Activated CD4-positive, CD25-positive, alpha-beta regulatory T cell (primary cell): ENCODE measurements at places on chromosomes 7 and 10.

DNA sequence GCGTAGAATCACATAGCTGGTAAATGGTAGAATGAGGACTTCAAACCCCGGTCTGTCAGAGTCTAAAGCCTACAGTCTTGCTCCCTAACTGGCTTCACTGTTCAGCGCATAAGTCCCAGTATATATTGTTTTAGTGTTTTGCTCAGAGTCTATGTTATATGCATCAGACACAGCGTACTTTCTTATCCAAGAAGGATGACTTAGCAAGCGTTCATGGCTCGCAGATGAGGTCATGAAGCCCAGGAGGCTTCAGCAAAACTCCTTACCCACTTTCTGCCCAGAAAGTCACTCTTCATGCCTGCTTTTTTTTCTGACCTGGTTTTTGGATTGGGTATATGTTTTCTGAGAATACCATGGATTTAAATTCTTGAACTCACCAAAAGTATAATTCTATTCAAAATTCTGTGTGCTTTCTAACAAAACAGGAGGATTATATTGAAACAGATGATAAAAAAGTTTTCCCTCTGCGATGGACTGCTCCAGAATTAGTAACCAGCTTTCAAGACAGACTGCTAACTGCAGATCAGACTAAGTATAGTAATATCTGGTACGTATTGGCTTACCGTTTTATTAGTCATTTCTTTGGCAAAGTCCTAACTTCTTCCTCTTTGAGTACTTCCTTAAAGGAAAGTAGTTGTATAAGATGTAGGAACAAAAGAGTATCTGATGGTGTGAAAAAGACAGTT, 24.6 kb upstream of the BHLHA15 start:
- no peak for DNase-seq

DNA sequence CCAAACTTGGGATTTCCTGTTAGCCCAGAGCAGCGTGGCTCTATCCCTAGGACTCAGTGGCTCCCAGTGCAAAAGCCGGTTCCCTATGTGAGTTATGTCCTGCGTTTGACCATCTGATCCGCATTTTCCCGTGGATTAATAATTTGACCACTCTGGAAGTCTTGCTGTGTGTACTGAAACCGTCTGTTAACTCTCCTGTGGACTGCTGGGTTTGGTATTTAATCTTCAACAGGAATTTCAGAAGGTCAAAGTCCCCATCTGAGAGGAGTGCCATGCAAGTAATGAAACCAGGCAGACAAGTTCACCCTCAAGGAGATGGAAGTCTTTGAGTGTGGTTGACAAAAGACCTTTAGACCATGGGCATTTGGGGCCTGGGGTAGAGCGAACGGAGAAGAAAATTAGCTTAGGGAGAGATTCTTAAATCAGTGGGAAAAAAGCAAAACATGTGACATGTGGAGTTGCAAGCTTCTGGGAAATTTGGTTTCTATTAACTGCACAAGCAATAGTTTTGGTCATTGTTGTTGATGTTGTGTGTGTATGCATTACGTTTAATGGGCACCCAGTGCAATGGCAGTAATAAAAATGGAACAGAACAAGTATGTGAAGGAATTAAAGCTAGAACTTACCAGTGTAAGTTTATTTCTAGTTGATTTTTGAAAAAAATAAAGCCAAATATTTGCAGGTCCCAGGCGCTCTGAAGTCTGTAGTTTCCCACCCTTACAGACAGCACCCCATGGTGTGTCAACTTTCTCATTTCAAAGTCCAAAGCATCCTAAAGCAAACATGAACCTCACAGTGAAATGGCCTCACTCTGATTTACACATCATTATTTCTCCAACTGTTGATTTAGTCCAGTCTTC, 38.2 kb downstream of the LYZL1 start:
- no peak for DNase-seq

GRCh38 chr7:42250411-42250810, 13.4 kb upstream of the GLI3 start:
- no peak for DNase-seq

GRCh38 chr7:93337052-93337451, 104.9 kb downstream of the VPS50 start:
- no peak for DNase-seq

- DNase-seq = no peak
These were observed 799 bp downstream of the INTS1 start for GRCh38 chr7:1503390-1503789.

DNA sequence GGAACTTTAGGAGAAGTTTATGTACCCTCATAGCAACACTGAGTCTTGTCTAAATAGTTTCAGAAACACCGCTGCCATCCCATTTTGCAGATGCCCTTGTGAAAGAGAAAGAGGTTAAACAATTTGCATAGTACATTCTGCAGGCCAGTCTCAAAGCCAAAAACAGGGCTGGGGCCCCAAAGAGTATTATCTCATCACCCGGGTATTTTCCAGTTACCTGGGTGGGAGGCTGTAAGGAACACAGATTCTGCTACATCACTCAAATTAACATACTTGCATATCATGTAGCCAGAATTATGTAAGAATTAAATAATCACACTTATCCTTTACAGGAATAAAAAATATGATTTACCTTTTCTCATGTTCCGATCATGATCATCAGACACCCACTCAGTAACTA, 3.1 kb upstream of the FAM171A1 start:
- no peak for DNase-seq

- DNase-seq = no peak
These were observed 7.2 kb downstream of the RGS10 start for GRCh38 chr10:119535305-119535704.

- DNase-seq = no peak
These were observed 33.5 kb upstream of the RHOBTB1 start for GRCh38 chr10:60977161-60978122.

DNA sequence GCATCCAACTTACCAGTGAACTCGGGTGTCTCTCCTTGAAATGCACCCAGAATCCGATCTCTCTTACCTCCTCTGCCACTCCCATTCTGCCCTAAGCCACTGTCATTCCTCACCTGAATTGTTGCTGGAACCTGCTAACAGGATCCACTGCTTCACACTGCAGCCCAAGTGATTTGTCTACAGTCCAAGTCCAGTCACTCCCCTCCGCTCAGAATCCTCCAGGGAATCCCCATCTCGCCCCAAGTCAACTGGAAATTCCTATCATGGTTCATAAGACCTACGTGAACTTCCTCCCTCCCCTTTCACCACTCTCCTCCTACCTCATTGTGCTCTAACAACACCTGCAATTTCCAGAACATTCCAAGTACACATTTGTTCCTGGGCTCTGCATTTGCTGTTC, 91.3 kb downstream of the SCRN1 start:
- no peak for DNase-seq

- DNase-seq = no peak
These were observed 3.0 kb downstream of the GCC1 start for GRCh38 chr7:127582361-127582760.

GRCh38 chr10:128210215-128211063, 84.2 kb upstream of the MKI67 start:
- peak; percentile 48 for DNase-seq

DNA sequence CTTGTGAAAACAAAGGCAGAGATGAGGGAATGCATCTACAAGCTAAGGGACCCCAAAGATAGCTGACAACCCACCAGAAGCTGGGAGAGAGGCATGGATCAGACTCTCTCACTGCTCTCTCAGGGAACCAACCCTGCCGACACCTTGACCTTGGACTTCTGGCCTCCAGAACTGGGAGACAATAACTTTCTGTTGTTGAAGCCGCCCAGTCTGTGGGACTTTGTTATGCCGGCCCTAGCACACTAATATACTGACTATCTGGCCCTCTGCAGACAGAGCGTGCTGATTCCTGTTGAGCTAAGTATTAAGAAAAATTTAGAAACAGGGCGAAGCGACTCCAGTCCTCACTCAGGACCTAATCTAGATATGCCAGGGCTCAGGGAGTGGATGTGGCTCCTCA, 144.3 kb upstream of the TCF7L2 start:
- no peak for DNase-seq

GRCh38 chr10:9081961-9082360, 1027.5 kb downstream of the GATA3 start:
- DNase-seq = no peak

DNA sequence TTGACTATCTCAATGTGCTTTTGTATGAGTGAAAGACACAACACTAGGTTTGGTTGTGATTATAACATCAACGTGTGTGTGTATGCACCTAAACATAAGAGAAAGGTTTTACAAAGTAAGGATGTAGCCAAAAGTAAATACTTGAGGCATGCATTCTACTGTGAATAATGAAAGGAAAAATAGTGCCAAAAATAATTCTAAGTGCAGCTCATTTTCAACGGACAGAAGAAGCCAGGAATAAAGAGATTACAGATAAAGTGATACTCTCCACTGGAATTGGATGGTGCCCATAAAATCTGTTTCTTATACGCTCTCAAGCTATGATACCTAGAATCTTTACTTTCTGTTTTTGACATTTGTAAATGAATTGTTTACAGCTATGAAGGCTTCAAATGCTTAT, 135.0 kb upstream of the TMEM72 start:
- no peak for DNase-seq

DNA sequence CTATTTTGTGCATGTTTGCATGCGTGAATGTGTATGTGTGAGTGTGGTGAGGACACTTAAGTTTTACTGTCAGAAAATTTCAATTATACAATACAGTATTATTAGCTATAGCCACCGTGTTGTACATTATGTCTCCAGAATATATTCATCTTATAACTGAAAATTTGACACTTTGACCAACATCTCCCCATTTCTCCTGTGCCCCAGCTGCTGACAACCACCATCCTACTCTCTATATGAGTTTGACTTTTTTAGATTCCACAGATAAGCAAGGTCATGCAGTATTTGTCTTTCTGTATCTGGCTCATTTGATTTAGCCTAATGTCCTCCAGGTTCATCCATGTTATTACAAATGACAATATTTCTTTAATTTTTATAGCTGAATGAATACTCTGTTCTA, 195.0 kb downstream of the GPR37 start:
- DNase-seq = no peak

- DNase-seq = no peak
These were observed 30.0 kb downstream of the MAT1A start for GRCh38 chr10:80259405-80259871.

DNA sequence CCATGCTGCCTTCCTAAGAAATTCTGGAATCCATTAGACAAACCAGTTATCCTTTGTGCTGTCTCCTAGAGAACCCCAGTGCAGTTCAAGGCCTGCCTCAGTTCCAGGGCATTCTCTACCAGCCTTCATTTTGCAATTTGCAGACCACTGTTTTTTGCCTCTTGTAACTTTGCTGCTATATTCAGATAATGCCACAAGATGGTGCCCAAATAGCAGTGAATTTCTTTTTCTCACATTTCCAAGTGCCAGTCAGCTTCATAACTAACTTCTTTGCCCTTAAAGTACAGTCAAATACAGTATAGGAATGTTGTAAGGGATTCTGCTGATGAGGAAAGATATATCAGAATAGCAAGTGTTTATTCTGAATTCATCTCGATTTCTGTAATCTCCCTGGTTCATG, 25.2 kb downstream of the LOXL4 start:
- DNase-seq = no peak

- DNase-seq = no peak
These were observed 180.3 kb upstream of the TNS3 start for GRCh38 chr7:47762207-47762606.

GRCh38 chr7:17355050-17355449, 56.6 kb downstream of the AHR start:
- no peak for DNase-seq

DNA sequence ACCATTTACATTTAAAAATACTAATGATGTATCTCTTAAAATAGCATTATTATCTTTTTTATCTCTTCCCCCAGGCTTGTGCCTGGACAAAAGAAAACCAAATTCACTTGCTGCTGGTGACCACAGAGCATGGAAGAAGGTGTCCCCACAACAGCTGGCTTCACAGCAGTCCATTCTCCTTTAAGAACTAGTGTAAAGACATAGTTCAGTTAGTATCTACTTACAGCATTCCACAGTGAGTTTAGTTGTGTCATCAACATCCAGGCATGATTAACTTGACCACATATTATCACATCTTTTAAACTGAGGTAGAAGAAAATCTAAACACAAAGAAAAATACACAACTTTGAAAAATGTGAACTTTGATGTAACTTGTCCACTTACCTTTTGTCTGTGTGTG, 55.0 kb downstream of the LRRC17 start:
- DNase-seq = no peak

DNA sequence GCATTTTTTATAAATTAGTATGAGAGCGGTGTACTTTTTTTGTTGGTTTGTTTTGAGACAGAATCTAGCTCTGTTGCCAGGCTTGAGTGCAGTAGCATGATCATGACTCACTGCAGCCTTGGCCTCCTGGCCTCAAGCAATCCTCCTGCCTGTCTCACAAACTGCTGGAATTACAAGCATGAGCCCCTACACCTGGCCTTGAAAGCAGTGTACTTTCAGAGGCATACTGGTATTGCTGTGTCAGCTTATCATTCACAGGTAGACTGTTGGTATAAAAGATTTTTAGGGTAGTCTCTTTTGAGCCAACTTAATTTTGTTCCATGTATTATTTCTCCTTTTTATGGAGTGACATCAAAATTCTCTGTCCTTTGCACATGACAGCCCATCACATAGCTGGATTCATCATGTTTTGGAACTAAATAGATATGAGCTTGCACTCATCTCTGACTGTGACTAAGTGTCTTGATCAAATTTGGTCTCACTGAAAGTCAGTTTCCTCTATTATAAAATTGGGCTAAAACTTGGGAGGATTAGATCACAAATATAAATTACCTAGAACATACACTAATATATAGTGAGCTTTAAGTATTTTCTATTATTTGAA, 12.4 kb downstream of the GNAT3 start:
- DNase-seq = no peak

- DNase-seq = no peak
These were observed 86.5 kb upstream of the KLF6 start for GRCh38 chr10:3871424-3871996.

- DNase-seq = no peak
These were observed 378.8 kb upstream of the C7orf33 start for GRCh38 chr7:148211740-148212151.

DNA sequence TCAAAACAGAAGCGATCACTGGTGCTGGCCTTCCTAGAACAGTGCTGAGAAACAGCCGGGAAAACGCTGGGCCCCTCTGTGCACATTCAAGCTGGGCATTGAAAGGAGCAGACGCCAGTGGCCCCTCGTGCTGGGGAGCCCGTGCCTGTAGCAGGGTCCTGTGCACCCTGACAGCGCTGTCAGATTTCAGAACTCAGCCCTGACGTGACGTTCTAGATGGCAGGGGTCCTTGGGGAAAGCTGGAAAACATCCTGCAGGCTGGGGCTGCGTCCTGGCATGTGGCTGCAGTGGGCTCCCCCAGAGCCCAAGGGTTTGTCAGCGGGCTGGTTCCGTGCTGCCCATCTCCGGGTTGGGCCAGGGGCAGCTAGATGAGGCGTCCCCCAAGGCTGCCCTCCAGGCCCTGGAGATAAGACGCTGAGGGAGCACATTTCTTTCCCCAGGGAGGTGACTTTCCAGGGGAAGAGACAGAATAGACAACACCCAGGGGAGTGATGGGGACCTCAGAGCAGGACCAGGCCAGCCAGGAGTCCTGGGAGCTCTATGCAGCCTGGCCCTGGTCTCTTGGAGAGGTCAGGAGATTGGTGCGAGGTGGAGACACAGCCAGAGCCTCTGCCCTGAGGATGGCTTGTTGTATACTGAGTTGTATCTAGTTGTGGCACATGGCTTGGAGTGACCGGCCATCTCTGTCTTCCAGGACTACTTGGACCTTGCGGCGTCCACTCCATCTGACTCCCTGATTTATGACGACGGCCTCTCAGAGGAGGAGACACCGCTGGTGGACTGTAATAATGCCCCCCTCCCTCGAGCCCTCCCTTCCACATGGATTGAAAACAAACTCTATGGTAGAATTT, 12.1 kb upstream of the CSGALNACT2 start:
- DNase-seq = no peak

- no peak for DNase-seq
These were observed 51.0 kb downstream of the BTRC start for GRCh38 chr10:101405001-101405400.
